Activated naive CD4-positive, alpha-beta T cell treated with Interleukin-2 at 50 U/mL for 16 hours (primary cell): ENCODE measurements at places on chromosomes 4 and X.

- peak; percentile 87 for DNase-seq
Measured at GRCh38 chrX:19990556-19991349, at the start of gene BCLAF3. Gene BCLAF3, minus strand, starts transcription at chrX:19991061. Its CDS starts 20,797 bp downstream, at chrX:19970264.

GRCh38 chrX:38824176-38824575 lies 22.9 kb downstream of the MID1IP1 start:
- DNase-seq: no peak

DNA sequence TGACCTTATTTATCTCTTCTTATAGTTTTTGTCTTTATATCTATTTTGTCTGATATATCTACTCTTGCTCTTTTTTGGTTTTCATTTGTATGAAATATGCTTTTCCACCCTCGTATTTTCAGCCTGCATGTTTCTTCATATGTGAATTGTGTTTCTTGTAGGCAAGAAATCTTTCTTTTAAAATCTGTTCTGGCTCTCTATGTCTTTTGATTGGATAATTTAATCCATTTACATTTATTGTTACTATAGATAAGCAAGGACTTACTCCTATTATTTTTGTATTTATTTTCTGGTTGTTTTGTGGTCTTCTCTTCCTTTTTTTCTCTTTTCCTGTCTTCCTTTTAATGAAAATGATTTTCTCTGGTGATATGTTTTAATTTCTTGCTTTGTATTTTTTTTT lies 403.1 kb downstream of the DCAF12L2 start:
- DNase-seq: no peak

- DNase-seq: no peak
Measured at GRCh38 chr4:19492606-19493005, 759.1 kb upstream of the SLIT2 start.
